LNCaP clone FGC (cell line): ENCODE measurements at places on chromosomes 4 and X.

DNA sequence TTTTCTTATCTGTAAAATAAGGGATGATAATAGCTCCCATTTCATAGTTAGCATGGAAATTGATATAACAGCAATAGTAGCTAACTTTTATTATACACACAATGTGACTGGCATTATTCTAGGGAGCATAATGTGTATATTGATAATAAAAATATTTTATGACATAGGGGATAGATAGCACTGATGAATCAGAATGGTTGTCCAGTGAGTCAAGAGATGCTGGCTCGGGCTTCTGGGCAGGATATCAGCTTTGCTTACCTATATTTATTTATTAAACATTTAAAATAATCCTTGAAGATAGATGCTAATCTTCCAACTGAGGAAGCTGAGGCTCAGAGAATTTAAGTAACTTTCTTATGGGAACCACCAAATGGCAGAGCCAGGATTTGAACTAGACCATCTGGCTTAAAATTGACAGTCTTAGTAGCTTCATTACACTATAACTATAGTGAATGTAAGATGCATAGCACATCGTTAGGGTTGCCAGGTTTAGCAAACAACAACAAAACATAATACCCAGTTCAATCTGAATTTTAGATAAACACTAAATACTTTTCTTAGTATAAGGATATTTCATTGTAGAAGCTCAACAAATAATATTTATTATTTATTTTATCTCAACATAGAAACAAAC lies 2.7 kb downstream of the AFP start:
- DNase-seq = no peak

DNA sequence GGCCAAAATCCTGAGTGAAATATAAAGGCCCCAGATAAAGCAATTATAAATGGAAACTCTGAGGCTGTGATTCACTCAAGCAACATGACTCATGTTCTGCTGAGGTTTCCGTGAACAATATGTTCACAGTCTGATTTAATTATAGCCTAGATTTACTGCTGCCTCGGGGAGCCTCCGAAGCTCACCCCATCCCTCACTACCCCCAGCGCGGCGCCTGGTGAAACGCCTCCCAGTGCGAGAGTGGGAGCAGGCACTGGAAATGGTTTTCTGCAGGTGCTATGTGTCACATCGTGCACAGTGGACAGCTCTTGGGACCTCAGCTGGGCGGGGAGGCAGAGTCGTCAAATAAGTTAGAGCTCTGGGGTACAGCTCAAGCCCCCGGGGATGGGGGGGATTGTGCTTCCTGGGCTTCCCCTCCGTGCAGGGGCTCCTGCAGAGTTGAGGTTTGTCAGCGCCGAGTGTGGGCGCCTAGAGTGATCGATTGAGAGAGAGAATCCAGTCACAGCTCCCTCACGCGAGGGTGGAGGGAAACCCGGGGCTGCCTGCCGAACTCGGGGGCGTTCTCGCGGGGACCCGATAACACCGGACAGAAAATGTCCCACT lies 110.6 kb downstream of the PHKA2 start:
- DNase-seq = no peak

DNA sequence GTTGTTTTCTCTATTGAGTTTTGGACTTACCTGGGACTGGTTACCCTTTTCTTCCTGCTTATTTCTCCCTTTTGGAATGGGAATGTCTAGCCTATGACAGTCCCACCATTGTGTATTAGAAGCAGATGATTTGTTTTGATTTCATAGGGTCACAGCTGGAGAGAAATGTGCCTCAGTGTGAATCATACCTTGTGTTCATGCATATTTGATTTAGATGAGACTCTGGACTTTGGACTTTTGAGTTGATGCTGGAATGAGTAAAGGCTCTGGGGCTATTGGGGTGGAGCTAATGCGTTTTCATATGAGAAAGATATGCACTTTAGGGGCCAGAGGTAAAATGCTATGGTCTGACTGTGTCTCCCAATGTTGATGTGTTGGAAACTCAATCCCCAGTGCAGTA lies 30.5 kb upstream of the TEX13C start:
- DNase-seq = no peak

DNA sequence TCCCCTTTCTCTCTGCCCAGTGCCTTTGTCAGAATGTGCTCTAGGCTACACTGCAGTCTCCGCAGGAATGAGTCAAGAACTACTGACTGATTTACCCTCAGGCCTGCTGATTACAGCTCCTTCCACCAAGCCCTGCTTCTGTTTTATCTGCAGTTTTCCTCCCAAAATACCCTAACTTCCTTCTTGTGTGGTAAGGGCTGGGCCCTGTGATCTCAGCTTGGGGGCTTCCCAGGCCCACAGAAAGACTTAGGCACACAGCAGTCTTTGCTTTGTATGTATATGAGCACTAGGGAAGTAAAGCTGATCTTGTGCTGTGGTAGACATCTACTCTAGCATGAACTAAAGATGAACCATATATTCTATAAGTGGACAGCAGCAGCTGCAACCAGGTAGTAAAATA lies 18.8 kb downstream of the PAK3 start:
- DNase-seq = no peak

- no peak for DNase-seq
Measured at GRCh38 chr4:166039822-166040221, 166.8 kb downstream of the TLL1 start.

GRCh38 chr4:182845618-182846017 lies 71.6 kb downstream of the DCTD start:
- DNase-seq = no peak

DNA sequence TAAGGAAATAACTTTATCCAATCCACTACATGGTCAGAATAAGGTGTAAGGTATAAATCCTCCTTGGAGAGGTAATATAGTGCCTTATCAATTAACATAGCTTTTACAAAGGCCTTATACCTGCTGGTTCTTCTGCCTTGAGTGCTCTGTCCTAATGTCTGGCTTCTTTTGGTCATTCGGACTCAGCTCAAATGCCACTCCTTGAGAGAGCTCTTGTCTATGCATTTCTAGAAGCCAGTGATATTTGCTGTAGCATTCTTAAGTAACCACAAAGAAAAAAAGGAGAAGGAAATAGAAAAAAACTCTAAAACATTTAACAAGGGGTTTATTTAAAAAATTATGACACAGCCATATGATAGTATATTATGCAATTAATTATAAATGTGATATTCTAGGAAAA lies 444.8 kb upstream of the SLIT2 start:
- DNase-seq = no peak

GRCh38 chr4:74109870-74110605 lies 11.0 kb upstream of the CXCL2 start:
- no peak for DNase-seq

DNA sequence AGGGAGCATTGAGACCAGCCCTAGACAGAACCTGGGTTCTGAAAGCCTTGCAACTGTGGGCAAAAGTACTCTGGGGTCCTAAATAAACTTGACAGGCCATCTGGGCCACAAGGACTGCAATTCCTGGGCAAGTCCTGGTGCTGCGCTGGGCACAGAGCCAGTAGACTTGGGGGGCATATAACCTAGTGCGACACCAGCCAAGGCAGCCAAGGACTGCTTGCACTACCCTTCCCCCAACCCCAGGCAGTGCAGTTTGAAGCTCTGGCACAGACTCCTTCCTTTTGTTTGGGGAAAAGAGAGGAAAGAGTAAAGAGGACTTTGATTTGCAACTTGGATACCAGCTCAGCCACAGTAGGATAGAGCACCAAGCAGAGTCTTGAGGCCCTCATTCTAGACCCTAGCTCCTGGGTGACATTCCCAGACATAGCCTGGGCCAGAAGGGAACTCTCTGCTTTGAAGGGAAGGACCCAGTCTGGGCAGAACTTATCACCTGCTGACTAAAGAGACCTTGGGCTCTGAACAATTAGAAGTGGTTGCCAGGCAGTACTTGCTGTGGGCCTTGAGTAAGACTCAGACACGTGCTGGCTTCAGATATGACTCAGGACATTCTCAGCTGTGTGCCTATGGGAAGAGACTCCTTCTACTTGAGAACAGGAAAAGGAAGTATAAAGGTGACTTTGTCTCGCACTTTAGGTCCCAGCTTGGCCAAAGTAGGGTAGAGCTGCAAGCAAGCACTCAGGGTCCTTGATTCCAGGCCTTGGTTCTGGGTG lies 522.8 kb downstream of the GLUD2 start:
- DNase-seq = no peak

- DNase-seq = no peak
Measured at GRCh38 chrX:13013363-13014110, 30.9 kb downstream of the FAM9C start.
